RPMI8226 (cell line): ENCODE measurements at places on chromosomes 3 and 15.

DNA sequence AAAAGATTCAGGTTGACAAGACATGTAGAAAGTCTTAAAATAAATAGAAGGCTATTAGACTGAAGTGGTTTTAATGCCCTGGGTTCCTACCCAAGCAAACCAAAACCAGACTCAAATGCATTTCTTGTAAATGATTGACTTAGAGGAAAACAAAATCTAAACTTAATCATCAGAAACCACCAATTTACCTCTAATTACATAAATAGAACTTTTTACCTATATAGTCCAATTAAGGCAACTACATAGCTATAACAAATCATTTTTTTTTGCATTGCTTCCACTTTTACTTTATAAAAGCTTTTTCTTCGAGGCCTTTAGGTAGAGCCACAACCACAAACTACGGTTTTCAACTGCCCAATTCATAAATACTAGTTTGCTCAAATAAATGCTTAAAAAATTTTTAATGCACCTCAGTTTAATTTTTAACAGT lies 231.3 kb upstream of the ARHGEF26 start:
- DNase-seq: no peak

GRCh38 chr3:155553326-155553725 lies 191.5 kb downstream of the PLCH1 start:
- no peak for DNase-seq

GRCh38 chr3:121989943-121990342 lies 32.1 kb downstream of the ILDR1 start:
- DNase-seq: no peak

GRCh38 chr3:55955891-55956477 lies 468.9 kb upstream of the WNT5A start:
- DNase-seq: no peak

DNA sequence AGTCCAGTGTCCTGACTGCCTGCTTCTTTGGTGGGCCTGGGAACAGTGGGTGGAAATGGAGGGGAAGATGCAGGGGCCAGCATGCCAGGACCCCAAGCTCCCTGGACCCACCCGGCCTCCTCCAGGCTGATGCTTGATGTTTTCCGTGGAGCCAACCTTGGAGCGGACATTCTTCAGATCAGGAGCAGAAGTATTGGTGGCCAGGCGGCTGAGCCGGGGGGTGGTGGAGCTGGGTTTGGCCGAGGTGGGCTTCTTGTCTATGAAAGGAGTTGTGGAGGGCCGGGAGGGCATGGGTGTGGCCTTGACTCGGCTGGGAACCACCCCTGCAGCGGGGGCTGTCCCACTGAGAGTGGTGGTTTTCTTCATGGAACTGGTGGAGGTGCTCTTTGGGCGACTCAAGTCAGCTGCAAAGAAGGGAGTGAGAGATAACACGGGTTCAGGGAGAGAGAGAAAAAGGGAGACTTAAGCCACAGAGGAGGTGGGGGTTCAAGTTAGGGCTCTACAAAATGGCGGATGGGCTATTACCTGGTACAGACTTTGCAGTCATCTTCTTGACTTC lies 67.8 kb downstream of the DHX30 start:
- DNase-seq: no peak

DNA sequence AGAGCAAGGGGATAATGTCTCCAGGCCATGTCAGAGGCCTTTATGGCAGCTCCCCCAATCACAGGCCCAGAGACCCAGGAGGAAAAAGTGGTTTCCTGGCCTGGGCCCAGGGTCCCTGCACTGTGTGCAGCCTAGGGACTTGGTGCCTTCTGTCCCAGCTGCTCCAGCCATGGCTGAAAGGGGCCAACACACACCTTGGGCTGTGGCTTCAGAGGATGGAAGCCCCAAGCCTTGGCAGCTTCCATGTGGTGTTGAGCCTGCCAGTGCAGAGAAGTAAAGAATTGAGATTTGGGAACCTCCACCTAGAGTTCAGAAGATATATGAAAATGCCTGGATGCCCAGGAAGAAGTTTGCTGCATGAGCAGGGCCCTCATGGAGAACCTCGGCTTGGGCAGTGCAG lies 18.1 kb upstream of the TP63 start:
- DNase-seq: no peak

DNA sequence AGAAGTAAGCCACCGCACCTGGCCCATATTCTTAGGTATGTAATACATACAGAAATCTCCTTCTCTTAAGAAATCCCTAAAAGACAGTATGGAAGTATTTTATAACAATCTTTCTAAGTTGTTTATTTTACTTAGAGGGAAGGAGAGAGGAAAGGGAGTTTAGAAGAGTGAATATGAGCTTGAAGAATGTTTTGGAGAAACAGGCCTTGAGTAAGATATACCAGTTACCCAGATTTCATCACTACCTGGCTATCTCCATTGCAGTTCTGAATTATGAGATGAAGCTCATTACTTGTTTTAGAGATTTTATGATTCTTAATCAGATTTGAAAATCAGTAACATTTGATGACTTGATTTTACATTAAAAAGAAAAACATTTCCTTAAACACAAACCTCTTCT lies 71.9 kb downstream of the DCUN1D1 start:
- no peak for DNase-seq

DNA sequence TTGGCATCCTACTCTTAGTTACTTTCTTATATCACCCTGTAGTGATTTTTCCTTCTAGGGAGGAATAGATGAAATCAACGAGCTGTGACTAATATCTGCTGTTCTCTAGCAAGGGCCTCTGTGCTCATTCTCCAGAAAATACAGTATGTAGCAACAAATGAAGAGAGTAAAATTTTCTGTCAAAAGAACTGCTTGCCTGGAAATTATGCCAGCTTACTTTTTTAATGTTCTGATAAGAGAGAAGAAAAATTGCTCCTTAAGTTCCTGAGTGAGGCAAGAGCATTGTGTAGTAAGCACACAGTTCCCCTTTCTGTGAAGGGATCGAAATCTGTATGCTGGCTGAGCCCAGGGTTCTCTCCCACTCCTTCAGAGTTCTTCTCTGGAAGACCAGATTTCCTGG lies 51.4 kb upstream of the GK5 start:
- DNase-seq: no peak

GRCh38 chr3:111963424-111963823 lies 15.4 kb upstream of the ABHD10 start:
- no peak for DNase-seq

GRCh38 chr3:114504941-114505628 lies 211.3 kb downstream of the TIGIT start:
- DNase-seq: no peak

DNA sequence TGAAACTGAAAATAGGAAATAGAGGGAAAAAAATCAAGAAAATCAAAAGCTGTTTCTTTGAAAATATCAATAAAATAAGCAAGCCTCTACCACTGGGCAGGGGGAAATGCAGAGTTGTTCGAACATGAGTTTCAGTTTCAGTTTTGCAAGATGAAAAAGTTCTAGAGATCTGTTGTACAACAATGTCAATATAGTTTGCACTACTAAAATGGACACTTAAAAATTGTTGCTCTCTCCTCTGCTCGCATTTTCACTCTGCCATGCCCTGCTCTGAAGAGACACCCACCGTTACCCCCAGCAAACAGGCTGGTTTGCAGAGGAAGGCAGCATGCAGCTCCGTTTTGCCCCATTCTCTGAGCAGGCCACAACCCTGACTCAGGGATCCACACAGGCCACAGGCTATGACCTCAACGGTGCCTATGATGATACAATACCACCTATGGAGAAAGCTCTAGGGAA lies 64.5 kb downstream of the ZNF148 start:
- peak; percentile 65 for DNase-seq

GRCh38 chr3:111635403-111635802 lies 40.3 kb upstream of the ZBED2 start:
- no peak for DNase-seq

DNA sequence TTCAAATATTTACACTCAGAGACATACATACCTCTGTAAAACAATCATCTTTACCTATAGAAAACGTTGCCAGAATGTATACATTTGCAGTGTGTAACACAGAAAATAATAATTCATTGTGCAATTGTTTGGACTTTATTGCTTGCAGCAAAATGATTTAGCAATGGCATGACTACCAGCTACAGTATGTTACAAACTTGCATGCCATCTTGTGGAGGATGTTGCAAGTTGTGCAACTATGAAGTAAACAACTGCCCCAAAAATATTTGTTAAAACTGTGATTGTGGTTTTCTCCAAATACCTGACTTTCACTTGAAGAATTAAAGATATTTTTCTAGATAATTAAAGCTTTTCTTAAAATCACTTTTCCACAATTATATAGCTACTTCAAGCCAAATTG lies 27.1 kb upstream of the C3orf49 start:
- DNase-seq: peak; percentile 10

DNA sequence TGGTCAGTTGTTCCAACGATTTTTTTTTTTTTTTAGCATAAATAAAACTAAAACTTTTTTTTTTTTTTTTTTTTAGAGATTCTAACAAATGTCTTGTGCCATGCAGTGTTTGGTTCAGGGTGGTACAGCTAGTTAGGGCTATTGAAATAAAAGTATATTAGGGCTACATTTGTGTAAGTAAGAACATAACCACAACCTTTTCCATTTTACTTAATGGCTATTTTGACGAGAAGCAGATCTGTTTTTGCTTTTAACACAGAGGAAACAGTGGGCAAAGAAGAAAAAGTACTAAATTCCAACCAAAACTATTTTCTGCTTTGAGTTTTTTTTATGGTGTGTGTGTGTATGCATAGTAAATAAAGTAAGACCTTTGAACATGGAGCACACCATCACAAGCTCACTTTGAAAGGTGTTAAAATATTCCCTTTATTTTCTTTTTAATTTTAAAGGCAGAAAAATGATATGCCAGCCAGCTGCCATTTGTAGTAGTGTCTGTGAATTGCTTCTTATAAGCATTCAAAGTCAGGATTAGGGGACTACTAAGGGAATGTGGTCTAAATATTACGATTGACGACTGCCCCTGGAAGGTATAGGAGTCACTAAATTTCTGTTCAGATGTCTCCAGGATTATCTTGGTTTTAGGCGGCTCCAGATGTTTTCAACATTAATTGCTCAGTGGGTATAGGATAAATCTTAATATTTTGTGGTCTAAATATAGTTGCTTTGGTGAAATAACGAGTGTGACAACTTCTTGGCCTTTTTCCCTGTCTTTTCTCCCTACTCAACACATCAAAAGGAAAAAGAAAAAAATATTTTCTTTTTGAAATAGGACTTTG lies 3.1 kb downstream of the RARB start:
- DNase-seq: no peak

GRCh38 chr3:157199841-157200240 lies 39.9 kb upstream of the CCNL1 start:
- DNase-seq: no peak

- DNase-seq: no peak
Observed at GRCh38 chr3:42033741-42034140, 57.4 kb upstream of the TRAK1 start.

DNA sequence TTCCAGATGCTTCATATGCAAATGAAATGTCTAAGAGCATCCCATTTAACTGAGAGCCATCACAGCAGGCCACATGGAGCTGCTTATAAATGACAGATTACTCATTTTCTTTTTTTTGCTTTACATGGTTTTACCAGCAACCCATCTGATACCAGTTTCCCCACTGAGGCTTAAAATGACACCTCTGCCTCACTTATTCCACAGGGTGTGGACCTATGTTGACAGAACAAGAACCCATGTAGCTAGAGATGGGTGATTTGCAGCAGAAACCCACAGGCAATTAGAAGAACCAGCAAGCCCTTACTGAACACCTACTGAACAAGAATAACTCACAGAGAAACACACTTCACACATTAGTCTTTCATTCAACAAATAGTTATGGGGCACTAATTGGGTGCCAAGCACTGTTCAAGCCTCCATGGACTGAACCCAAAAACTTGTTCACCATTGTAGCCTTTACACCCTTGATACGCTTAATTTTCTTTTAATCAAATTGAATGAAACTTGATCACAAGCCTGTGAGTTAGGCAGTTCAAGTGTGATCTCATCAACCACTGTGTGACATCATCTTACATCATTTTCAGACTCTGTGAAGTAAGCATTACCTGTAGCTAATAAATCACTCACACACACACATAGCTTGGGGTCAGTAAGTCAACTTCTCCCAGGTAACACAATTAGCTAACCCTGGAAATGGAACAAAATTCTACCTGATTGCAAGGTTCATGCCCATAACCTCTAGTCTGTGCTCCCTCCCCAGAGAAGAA lies 45.4 kb downstream of the MAGI1 start:
- DNase-seq: no peak

GRCh38 chr3:14216257-14217048 lies 37.8 kb downstream of the LSM3 start:
- no peak for DNase-seq

GRCh38 chr15:74396445-74397238 lies 29.2 kb upstream of the CYP11A1 start:
- DNase-seq: peak; percentile 66

DNA sequence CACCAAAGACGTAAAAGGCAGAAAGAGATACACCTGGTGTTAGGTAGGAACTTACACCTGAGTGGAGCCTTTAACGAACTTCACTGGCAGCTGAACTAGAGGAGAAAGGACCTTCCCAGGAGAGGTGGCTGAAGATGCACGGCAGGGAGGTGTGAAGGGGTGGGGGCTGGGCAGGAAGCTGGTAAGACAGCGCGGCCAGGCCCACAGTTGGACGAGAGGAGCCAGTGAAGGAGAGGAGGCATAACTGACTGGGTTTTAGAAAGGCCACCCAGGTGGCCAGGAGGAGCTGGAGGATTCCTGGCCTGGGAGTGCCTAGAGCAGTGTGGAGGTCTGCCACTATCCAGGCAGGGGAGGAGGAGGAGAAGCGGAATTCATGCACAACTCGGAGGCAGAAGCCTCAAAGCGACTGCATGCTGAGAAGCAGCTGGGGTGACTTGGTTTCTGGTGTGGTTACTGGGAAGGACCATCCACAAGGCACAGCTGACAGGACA lies 51.9 kb downstream of the SLC41A3 start:
- DNase-seq: no peak

- no peak for DNase-seq
Observed at GRCh38 chr3:8524656-8525399, 23.2 kb downstream of the LMCD1 start.

DNA sequence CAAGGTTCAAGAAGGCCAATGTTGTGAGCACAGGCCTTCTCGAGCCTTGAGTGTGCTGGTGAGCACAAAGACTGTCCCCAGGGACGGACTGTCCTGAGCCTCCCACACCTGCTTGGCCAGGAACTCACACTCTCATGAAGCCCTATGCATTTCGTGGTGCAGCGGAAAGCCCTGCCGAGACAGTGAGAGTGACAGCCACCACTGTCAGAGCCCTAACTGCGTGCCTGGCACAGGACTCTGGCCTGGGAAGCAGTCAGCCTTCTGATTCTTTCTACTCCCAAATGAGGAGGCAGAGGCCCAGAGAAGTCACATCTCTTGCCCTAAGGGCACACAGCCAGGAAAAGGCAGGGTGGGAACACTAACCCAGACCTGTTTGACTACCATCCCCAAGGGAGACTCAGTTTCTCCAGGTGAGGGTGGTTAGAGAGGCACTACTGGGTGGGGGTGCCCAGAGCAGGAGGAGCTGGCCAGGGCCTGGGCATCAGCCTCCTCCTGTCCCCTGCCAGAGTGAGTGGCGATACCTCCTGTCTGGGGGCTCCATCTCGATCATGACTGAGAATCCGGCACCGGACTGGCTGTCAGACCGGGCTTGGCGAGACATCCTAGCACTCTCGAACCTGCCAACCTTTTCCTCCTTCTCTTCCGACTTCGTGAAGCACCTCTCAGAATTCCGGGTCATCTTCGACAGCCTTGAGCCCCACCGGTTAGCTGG lies 50.8 kb downstream of the SEMA3G start:
- no peak for DNase-seq

GRCh38 chr3:132174500-132174899 lies 139.7 kb upstream of the CPNE4 start:
- no peak for DNase-seq

GRCh38 chr3:150238995-150239619 lies 169.0 kb upstream of the TSC22D2 start:
- no peak for DNase-seq

GRCh38 chr3:42719002-42719401 lies 16.4 kb upstream of the HHATL start:
- DNase-seq: no peak
